ENCODE measurements at places on chromosomes 5 and 9. TPM values are rescaled to one million over a fixed set of nuclear protein-coding genes. Genes with fewer than 3 reads are reported as not detected.

DNA sequence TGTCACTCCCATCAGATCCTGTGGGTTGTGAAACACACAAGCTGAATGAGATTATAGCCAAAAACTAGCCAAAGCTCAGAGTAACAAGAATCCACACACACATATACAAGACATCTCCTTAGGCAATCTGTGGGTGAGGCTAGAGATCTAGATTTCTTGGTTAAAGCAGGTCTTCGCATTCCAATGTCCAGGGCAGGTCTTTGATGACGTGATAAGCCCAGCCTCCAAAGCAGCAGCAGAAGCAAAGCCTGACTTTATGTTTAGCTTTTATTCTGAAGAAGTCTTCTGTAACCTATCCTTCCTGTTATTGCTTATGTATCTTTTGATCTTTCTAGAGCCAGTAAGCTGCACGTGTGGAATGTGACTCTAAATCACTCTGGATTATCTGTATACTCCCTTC is 199.1 kb upstream of the SLC30A5 start:
- DNase-seq = no peak

- DNase-seq = no peak
Observed at GRCh38 chr5:164672931-164673694, 1167.7 kb downstream of the MAT2B start.

GRCh38 chr5:1806974-1807373 is 5.8 kb downstream of the NDUFS6 start:
- DNase-seq = no peak

Gene PRELID1
- 105 TPM for total RNA-seq

DNA sequence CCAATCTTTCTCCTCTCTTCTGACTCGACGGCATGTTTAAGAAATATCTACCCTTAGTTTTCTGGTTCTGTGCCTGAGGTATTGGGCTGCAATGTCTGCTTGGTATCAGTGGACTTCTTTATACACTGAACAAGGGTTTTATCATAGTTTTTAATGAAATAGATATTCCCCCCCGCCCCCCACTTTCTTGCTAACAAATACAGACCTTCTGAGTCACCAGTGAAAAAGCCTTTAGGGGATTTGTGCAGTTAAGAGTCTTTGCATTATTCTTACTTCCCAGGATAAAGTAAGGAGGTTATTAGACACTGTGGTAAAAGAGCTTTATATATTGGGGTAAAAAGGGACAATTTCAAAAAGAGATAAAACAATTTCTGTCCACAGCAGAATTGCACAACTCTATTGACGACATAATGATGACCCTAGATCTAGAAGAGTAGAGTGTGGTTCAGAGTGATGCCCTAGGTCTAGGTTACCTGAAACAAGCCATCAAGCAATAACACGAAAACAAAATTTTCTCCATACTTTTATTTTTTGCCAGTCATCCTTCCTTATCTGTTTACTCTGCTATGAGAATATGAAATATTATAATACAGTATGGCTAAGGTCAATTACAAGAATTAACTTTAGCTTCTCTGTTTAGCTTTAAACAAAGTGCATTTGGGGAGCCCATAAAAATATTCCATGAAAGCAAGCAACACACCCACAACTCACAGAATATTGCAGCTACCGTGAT is 110.7 kb downstream of the PLK2 start:
- no peak for DNase-seq

GRCh38 chr5:109692852-109693251 is 3.1 kb downstream of the MAN2A1 start:
- no peak for DNase-seq

- DNase-seq = no peak
Observed at GRCh38 chr5:149596712-149597111, 15.4 kb downstream of the ARHGEF37 start.

GRCh38 chr5:124742521-124742920 is 3.9 kb downstream of the ZNF608 start:
- DNase-seq = no peak

Gene ARHGEF28
- total RNA-seq = 7.3 TPM

DNA sequence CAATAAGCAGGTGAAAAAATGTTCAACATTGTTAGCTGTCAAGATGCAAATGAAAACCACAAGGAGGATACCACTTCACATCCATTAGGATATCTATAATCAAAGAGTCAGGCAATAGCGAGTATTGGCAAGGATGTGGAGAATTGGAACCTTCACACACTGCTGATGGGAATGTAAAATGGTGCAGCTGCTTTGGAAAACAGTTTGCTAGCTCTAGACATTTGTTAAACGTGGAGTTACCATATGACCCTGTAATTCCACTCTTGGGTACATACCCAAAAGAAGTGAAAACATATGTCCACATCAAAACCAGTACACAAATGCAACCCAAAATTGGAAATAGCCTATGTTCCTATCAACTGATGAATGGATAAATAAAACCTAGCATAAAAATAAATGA is 37.4 kb downstream of the SCAMP1 start:
- no peak for DNase-seq

Gene PCAT7
- under 0.01 TPM for total RNA-seq

DNA sequence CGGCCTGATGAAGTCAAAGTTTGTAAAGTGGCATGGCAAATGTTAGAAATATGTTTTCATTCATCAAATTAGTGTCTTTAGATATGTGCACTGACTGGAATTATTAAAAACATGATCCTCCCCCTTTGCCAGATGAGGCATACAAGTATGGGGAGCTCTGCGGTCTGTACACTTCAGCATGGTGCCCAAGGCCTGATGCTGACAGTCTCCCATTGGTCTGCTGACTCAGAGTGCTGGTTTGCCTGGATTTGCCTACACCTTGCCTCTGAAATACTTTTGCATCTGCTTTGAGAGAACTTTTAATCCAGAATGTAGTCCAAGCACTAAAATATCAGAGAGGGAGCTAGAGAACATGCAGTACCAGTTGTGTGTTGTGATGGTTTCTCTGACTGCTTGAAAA is 354.3 kb upstream of the ACTBL2 start:
- DNase-seq = no peak

DNA sequence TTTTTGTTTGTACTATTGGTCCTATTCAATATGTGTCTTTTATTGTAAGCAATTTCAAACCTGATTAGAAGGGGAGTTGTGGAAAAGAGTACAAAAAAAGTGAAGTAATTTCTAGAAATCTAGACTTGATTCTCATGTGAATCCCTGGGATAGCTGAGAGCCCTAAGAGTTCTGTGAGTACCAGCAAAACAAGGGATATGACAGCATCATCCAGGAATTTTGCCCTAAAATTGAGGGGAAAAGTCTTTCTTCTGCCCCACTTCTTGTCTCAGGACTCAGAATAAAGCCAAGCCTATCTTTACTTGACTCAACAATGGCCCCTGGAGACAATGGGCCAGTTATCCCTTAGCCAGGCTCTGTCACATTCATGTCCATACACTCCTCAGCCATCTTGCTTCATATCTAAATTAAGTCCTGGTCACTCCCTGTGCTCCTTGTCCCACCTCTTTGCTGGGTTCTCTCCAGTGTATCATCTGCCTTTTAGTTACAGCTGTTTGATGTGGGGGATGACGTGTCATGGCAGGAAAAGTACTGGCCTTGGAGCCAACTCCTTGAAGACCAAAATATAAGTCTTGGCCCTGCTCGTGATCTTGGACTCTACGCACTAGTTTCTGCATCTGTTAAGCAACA is 81.2 kb downstream of the ADAMTS12 start:
- no peak for DNase-seq

- no peak for DNase-seq
Observed at GRCh38 chr5:168481330-168481788, 4.9 kb upstream of the RARS1 start.

DNA sequence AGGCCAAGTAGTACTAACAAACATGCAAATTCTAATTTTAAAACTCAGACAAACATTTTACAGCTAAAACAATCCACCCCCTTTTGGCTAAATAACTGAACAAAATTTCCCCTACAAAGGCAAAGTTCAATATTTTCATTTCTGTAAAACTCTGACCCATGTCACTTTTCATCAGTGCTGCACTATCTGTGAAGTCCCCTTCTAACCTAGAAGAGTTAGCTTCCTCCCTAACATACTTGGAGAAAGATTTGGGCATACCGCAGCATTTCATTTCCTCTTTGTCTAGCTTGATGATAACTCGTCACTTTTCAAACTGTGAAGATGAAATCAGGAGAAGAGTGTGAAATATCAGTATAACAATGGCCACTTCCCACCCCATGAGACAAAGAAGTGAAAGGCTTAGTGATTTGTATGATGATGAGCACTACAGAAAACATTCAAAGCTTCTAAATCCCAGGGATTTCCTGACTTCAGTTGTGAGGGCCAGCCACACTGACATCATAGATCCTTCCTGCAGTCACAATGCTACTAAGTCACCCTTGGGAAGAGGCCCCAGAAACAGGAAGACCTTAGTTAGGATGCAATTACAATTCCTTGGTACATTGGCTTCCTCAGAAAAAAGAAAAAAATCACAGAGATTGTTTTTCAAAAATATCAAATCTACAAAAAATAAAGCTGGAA is at the start of gene FAM81B:
Gene FAM81B (plus strand): TSS at position 555 of the 681 bp plus-strand sequence. CDS start 24 bp downstream, at position 579.
- no peak for DNase-seq

Gene TICAM2
- total RNA-seq = 1.8 TPM

GRCh38 chr5:56314529-56314928 is 81.4 kb upstream of the ANKRD55 start:
- DNase-seq = no peak

DNA sequence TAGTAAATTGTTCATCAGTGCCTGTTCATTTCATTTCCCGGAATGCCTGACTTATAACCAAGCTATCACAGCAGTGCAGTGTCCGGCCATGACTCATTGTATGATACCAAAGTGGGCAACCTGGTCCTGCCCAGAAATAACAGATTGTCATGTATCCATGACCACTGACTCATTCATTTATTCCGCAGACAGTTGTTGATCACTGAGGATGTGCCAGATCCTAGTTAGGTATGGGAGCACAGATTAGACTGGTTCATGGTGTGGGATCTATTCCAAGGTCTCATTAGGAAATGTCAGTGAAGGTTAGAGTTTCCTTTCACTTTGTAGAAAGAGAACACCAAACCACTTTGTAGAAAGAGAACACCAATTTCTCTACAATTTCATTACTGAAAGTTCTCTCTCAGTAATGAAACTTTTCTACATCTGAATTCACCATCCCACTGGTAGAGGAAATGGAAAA is 8.7 kb downstream of the NREP start:
- DNase-seq = no peak

DNA sequence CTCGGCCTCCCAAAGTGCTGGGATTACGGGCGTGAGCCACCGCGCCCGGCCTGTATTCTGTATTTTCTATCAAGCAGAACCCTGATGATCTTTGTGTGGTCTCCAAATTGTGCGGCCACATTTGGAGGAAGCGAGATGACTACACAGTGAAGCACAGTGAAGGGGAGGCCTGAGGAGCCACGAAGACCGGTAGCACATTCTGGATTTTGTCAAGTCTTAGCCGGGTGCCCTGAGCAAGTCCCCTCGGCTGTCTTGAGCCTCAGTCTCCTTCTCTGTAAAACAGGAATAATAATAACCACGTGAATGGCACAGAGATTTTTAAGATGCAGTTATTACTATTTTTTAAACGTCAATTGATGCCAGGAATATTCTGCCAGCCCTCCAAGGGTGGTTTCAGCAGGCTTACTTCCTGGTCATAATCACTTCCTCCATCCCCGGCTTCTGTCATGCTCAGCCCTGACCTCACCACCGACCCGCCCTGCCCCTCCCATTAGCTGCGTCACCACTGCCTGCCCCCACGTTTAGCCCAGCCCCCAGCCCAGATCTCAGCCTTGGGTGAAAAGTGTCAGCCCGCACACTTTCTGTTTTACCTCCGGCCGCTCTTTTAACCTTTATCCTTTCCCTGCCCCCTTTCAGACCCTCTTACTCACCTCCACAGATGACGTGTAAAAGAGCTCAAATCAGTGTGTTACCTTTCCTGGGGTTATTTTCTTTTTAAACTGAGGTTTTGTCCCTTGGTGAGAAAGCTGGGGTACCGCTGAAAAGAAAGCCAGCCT is 27.0 kb upstream of the ERGIC1 start:
- DNase-seq = no peak

Gene CDKN2AIPNL
- 36.5 TPM for total RNA-seq

Measured in thymus (tissue), 14 donors.